ENCODE measurements at places on chromosomes 5 and 9.
A peak's percentile ranks its signal among the peaks of the same experiment; 100 is the strongest.

DNA sequence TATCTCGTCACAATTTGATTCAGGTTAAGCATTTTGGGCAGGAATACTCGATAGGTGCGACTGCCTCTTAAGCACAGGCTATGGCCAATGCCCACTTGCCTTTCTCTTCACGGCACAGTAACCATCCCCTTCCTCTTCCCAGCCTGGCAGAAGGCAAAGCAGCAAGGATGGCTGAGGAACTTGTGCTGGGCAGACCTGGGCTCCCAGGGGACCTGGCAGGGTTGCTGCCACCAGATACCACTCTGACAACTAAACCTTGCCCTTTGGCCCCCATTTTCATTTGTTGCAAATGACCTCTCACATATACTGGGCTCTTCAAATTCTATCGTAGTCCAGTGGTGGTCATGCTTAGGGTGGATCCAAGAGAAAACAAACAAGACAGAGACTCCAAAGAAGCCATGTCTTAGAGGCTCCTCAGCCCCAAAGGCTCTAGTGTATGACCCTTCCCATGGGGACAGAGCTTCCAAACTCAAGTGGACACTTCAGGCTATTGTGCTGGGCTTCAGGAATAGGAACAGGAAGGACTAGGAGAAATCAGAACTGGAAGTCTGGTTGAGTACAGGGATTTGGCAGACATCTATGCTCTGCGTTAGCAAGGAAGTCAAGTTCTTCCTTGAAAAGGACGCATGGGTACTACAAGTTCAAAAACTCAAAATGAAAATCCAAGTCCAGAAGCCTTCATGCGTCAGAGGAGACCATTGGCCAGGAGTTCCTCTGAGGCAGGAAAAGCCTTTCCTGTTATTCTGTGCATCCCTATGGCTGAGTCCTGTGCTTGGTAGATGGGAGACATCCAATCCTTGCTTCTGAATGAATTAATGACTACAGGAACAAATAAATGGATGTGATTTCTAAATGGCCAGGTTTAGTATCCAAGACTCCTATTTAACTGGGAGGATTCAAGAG, 64.6 kb upstream of the PLPP1 start:
- DNase-seq: no peak

- no peak for DNase-seq
Observed at GRCh38 chr9:123927625-123928532, 2.0 kb downstream of the DENND1A start.

- no peak for DNase-seq
Observed at GRCh38 chr9:136853596-136854112, 1.5 kb downstream of the MAMDC4 start.

DNA sequence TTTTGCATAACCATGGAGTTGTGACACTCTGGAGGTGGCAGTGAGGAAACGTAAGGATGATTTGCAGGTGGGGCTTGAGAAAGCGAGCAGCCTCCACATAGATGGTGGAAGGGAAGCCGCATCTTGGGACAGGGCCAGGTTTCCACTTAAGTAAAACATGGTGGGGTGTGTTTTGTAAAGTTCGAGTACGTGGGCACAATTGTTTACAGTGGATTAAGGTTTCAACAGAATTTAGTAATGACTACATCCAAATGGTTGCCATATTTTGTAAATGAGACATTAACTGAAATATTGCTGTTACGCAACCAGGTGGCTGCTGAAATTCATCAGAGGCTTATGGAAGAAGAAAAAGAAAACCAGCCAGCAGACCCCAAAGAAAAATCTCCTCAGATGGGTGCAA, 85.4 kb upstream of the IL7R start:
- no peak for DNase-seq

- no peak for DNase-seq
Observed at GRCh38 chr5:177981296-177982071, 14.6 kb downstream of the PROP1 start.

DNA sequence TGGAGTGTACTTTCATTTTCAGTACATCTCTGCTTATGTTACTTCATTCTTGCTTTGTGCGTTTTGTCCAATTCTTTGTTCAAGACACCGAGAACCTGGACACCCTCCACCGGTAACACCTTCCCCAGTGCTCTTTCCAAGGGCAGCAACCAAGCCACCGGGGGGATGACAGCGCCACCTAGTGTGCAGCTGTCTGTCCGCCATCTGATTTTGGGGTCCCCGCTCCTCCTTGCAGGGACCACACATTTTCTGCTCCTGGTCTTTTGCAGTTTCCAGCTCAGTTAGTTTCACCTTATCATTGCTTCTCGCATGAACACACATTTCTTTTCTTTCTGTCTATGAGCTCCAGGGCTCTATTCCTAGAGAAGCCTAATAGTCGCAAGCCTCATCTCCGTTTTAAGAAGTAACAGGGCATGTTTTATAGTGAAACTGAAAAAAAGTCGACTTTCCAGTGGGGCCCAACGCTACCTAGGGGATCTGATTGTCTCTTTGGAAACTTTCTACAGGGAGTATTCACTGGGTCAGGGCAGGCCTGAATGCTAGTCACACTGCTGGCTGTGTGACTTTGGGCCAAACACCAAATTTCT, 152.1 kb downstream of the FSTL4 start:
- peak; percentile 12 for DNase-seq

DNA sequence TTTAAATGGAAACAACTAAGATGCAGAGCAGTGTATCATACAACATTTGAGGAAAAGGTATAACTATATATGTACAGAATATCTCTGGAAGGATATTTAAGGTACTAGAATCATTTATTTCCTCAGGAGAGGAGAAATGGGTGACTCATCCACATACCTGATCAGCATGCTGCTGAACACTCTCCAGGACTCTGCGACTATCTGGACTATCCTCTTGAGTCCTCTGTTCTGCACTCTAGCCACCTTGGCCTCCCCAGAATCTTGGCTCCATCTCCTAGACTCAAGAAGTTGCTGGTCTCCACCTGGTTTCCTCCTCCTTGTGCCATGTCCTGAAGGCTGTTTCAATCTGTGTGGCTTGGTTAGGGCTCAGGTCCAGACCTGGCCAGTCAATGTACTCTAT, 8.8 kb upstream of the PRDM6 start:
- DNase-seq: no peak

- no peak for DNase-seq
Observed at GRCh38 chr9:123796618-123797484, 133.1 kb downstream of the DENND1A start.

GRCh38 chr5:134477462-134478245, 47.8 kb upstream of the JADE2 start:
- DNase-seq: no peak

GRCh38 chr9:83466351-83466750, 71.8 kb downstream of the FRMD3 start:
- no peak for DNase-seq

DNA sequence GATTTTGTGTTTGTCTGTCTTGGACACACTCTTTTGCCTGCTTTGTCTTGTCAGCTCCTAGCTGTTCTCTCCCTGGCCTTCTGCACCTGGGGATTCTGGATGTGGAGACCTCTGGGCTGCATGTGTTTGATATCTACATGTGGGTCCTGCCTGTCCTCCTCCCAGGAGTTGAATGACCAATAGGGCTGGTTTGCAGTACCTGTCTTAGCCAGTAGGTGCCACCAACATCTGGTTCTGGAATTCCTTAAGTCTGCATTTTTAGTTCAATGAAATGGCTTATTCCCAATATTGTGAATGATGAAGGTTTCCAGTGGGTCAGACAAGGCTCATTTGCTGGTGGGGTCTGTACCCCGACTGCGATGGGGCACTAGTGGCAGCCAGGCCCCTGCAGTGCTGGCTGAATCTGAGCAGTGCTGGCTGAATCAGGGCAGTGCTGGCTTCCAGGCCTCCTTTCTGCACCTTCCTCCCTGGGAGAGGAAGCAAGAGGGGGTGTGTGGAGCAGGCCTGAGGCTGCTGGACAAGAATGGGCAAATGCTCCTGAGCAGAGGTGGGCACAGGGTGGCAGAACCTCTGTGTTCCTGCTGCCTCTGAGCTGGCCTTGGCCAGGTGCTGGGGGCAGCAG, 73.3 kb downstream of the RXRA start:
- DNase-seq: peak; percentile 19

DNA sequence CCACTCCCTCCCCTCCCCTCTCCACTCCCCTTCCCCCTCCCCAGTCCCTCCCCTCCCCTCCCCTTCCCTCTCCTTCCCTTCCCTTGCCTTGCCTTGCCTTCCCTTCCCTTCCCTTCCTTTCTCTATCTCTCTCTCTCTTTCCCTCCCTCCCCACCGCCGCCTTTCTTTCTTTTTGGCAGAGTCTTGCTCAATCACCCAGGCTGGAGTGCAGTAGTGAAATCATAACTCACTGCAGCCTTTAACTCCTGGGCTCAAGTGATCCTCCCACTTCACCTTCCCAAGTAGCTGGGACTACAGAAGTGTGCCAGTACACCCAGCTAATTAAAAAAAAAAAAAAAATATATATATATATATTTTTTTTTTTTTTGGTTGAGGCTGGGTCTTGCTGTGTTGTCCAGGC, 45.5 kb downstream of the IL31RA start:
- no peak for DNase-seq

- no peak for DNase-seq
Observed at GRCh38 chr5:96637196-96637595, 25.0 kb upstream of the CAST start.

- DNase-seq: no peak
Observed at GRCh38 chr9:18473652-18474279, at the start of gene ADAMTSL1. Gene ADAMTSL1 (plus strand): TSS chr9:18474153. CDS start chr9:18474233, 80 bp downstream.

DNA sequence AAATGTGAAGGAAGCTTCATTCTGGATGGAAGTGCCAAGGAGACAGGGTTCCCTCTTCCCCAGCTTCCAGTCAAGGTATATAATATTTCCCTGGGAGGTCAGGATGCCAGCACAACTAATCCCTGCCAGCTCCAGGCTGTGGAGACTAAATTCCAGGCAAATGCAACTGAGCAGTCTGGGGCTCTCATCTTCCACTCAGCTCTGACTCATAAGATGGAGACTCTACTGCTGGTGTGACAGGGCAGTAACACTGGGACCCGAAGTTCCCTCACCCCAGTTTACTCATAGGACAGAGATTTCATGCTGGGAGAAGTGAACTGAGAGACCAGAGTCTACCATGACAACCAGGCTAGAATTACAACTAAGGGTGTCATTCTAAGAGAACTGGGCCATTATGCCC, 235.4 kb downstream of the FSTL4 start:
- DNase-seq: no peak

GRCh38 chr5:56763711-56764466, 51.5 kb upstream of the MAP3K1 start:
- DNase-seq: no peak

DNA sequence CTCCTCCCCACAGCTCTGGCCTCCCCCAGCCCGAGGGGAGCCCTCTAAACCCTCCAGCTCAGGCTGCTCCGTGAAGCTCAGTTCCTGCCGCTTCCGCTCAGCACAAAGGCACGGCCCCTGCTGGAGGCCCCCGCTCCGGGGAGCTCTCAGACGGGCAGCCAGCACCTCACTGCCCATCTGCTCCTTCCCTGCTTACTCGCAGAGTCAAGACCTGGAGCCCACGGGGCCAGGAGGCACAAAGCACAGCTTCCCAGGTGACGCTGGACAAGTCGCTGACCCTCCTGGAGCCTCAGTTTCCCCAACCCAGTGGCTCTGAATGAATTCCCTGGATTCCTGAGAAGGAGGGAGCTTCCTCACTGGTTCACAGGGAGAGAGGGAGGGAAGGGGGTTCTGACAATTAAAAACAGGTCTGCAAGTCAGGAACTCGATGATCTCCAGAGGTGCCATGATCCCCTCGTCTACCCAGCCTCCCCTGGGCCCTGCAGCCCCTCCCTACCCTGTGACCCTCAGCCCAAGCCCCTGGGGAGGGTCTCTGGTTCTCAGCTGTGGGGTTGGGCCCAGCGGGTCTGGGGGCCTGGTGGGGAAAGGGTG, 36.2 kb downstream of the VAV2 start:
- peak; percentile 17 for DNase-seq

DNA sequence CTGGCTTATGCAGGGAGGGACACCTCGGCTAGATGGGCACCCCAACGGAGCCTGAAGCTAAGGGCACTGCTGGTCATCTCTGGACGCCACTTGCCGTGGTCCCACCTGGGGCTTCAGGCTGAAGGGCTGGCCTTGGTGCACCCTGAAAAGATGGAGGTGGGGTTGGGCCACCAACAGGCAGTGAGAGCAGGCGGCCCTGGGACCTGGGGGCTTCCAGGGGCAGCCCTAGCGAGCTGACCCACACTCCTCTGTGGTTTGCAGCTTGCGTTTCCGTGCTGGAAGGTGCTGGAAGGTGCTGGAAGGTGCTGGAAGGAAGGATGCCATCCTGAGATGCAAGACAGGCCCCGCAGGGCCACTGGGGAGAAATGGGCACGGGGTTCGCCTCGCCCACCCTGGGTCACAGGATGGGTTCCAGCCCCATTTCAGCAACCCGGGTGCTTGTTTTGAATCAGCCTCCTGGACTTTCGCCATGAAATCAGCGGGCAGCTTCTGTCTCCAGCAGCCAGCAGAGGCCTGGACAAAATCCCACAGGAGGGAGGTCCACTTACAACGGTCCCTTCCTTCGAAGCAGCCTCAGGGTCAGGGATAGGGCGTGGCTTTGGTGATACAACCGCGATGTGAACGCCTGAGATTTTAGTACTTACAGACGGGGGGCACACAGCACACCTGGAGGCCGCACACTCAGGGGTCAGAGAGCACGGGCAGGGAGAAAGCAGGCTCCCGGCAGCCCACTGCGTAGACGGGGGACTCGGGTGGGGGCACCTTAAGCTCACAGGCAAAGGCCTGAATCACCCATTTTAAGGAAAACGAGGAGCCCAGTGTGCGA, 303.1 kb upstream of the IRX4 start:
- no peak for DNase-seq

DNA sequence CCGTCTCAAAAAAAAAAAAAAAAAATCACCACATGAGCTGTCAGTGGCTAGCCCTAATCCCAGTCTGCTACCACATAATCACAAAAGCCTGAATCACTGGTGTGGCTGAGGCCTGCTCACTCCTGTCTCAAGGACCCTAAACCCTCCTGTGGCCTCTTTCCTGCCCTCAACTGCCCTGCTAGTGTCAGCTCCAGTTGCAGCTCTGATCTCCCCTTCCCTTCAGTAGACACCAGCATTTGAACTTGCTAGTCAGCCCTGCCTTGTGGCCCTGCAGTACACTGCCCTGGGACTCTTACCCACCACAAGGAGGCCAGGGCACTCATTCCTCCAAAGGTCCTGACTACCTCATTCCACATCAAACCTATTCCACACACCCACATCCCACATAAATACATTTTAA, 9.5 kb upstream of the P4HA2 start:
- no peak for DNase-seq

- DNase-seq: no peak
Observed at GRCh38 chr9:15725953-15726352, 173.1 kb downstream of the CCDC171 start.

DNA sequence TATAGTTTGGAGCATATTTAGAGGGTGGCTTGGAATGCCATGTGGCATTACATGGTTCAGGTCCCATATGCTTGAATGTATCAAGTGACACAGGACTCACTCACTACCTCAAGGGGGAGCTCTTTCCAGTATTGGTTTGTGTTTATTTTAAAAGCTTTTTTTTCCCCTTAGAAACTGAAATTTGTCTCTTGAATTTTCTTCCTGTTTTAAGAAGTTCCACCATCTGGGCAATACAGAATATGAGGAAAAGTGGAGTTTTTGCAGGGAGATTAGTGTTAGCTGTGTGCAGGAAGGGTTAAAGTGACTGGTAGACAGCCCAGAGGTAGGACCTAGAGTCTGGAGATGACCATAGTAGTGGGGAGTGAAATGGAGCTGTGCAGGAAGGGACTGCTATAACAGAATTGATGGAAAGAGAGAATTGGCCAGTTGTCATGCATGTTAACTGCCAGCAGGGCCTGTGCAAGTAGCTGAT, 36.6 kb downstream of the CTNNA1 start:
- peak; percentile 24 for DNase-seq
